HS-27A (cell line): ENCODE measurements at places on chromosomes 1 and 21.

DNA sequence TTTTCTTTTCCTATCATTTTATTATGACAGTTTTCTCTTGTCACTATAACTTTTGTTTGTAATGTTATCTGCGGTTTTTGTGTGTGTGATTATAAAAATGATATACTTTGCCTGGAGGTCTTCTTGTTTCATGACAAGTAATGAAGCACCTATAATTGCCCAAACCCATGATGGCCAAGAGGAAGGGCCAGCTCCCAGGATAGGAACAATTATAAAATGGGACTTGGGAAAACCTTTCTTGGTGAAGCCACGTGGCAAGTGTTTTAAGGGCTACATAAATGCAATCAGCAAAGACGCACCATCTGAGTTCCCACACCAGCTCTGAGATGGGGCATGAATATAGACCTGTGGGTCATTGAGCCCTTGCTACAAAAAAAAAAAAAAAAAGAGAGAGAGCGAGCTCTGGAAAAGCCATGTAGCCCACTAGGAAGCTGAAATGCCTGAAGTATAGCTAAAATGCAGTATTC, 462.6 kb upstream of the RUNX1 start:
- peak; percentile 40 for DNase-seq

GRCh38 chr1:32334864-32335534, 1.0 kb downstream of the MARCKSL1 start:
- DNase-seq: no peak

DNA sequence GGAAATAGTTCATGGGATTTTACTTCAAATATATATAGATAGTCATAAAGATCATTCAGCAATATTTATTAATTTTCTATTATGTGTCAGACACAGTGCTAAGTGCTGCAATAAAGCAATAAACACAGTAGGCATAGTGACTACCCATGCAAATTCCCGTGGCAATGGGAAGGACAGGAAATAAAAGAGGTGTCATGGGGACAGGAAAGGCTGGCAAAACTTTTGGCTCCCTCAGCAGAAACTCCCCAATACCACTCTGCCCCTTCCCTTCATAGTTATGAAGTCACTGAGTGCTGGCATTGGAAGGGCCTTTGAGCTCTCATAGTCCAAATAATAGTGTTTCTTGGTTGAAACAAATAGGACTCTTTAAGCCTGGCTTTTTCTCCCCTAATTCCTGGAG, 104.4 kb upstream of the DPT start:
- no peak for DNase-seq

- no peak for DNase-seq
Observed at GRCh38 chr1:186845576-186846210, 16.9 kb downstream of the PLA2G4A start.

- peak; percentile 84 for DNase-seq
Observed at GRCh38 chr1:79079770-79080169, 73.2 kb upstream of the ADGRL4 start.
